ENCODE measurements at places on chromosomes 7 and 10.

GRCh38 chr7:24325708-24326107, 41.7 kb downstream of the NPY start:
- no peak for DNase-seq

DNA sequence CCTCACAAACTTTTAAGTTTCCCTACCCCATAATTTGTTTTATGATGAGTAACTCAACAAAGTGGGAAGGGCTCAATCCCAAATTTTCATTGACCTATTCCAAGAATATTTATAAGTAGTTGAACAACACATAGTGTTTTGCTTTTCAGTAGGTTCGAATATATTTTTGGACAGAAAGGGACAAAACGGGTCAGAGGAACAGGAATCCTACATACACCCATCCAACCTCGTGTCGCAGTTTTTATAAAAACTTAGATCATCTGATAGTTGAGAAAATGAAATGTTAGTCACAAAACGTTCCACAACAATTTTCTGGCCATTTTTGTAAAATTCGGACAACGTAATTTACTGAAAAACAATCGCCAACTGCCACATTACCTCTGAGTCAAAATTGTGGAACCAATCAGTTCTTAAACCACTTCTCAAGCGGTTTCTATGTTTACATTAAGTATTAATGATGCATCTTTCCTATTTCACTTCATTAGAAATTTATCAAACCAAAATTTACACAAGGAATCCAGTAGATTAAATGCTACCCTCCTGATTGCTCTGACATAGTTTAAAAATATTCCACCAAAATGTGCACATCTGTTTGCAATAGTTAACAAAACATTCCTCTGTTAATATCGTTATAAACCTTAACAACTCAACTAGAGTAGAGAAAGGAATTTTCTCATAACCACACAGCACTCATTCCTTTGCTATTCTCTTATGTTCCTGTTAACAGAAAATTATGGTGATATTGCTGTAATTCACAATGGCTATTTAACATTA, 6.3 kb downstream of the WNT16 start:
- DNase-seq: no peak

- no peak for DNase-seq
Measured at GRCh38 chr7:157487046-157487770, 150.4 kb downstream of the DNAJB6 start.

- DNase-seq: no peak
Measured at GRCh38 chr10:124168991-124169802, 75.8 kb upstream of the CHST15 start.

DNA sequence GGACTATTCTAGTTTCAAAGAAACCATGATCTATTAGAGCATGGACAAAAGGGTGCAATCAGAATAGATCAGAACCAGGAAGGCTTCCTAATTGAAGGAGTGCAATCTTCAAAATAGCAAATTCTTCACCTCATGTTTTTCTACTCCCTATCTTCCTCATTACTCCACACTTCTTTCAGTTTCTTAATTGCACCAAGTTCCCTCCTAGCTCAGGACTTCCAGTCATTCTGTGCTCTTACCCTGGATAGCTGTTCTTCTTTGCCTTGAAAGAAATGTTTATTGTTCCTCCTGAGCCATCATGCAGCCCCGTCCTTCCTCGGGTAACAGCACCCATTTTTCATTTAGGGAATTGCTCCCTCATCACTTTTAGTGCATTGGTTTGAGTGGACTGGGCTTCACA, 23.1 kb downstream of the TRPV5 start:
- DNase-seq: no peak

GRCh38 chr10:46035923-46036849, 5.8 kb upstream of the NCOA4 start:
- DNase-seq: peak; percentile 64

DNA sequence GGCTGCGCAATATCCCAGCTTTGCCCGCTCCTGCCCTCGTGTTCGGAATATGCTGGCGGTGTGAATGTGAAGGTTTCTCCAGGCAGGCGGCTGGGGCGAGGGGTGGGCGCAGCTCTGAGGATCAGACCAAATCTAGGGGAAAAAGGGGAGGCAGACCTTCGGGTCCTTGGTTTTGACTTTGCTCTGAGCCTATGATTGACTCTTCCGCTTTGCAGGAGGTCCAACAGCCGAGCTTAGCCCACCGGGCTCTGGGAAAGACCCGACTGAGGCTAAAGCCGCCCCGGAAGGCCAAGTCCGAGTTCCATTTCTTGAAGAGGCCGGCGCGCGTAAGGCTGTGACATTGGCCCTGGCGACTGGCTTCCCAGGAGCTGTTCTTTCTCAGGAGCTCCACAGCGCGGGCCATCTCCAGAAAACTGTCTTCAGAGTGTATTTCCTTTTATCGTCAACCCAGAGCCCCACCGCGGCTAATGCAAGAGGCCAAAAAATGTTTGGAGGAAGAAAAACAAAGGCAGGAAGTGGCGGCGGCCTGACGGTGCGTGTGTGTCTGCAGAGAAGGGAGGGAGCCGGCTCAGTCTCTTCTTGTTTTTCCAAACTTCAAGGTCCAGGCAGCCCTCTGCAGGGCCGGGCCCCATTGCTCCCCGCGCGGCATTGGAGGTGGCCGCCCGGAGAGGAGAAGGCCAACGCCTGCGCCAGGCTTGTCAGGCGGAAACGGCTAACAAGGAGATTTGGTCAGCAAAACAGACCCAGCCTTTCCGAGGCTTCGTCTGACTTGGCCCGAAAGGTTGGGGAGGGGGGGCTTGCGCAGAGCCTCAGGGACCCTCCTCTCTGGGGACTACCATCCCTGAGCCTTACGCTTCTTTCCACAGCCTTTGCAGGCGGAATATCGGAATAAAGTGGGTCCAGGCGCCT, 3.6 kb upstream of the HOXA11 start:
- DNase-seq: peak; percentile 80

- no peak for DNase-seq
Measured at GRCh38 chr7:74455928-74456327, 2.2 kb downstream of the GTF2IRD1 start.

GRCh38 chr10:90865401-90865800, 6.4 kb upstream of the RPP30 start:
- DNase-seq: no peak

GRCh38 chr10:1638889-1639419, 98.4 kb downstream of the ADARB2 start:
- no peak for DNase-seq

- no peak for DNase-seq
Measured at GRCh38 chr10:132455441-132455971, 58.5 kb downstream of the PWWP2B start.

- DNase-seq: no peak
Measured at GRCh38 chr7:85160223-85160622, 26.6 kb downstream of the SEMA3D start.

GRCh38 chr7:133401225-133401624, 148.3 kb downstream of the EXOC4 start:
- no peak for DNase-seq

DNA sequence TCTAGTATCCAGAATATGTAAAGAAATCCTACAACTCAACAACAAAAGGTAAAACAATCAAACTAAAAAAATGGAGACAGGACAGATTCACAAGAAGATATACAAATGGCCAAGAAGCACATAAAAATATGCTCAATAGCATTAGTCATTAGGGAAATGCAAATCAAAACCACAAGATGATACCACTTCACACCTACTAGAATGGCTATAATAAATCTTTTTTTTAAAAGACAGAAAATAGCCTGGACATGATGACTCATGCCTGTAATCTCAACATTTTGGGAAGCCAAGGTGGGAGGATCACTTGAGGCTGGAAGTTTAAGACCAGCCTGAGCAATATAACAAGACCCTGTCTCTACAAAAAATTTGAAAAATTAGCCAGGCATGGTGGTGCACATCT, 27.9 kb upstream of the CHCHD3 start:
- DNase-seq: no peak

- DNase-seq: no peak
Measured at GRCh38 chr7:124440081-124440480, 325.5 kb downstream of the GPR37 start.

- DNase-seq: peak; percentile 81
Measured at GRCh38 chr10:24383681-24384106, 174.8 kb downstream of the KIAA1217 start.

DNA sequence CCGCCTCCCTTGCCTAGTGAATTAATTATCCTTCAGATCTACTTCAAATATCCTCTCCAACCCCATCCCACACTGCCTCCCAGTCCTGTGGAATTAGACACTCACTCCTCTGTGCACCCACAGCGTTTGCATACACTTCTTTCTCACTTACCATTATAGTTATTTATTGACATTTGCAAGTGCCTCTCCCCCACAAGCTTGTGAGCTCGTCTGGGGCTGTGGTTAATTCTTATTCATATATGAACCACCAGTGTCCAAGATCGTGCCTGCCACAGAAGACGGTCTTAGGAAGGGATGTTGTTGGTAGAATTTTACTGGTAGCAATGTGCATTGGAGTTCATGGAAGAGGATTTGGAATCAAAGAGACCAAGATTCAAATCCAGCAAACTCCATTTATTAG, 68.1 kb upstream of the AOAH start:
- DNase-seq: no peak

DNA sequence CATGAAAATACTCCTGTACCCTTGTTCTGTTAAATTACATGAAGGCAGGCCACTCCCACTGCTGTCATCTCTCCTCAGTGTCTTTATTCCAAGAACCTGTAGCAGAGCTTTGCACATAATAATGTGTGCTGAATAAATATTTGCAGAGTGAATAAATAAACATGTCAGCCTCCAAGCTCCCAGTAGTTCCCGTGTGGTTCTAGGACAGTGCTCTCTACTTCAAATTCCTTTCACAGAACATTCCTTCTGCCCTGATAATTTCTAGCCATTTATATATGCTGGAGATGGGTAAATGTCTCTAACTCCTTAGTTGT, 20.3 kb upstream of the HYAL4 start:
- DNase-seq: no peak

DNA sequence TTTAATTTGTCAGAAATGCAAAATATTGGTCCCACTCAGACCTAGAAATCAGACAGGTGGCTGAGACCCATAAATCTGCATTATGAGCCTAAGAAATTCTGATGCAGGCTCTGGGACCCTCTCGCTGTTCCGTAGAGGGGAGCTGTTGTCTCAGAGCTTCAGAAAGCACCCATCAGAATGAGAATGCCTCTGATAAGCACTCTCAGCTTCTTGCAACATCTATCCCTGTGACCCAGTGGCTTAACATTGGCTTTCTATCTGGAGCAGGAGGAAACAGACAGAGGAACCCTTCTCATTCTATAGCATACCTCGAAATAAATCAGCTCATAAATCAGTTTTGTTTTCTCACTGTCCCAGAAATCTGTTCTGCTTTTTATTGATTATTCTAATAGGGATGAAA, 184.6 kb upstream of the SP4 start:
- peak; percentile 58 for DNase-seq

DNA sequence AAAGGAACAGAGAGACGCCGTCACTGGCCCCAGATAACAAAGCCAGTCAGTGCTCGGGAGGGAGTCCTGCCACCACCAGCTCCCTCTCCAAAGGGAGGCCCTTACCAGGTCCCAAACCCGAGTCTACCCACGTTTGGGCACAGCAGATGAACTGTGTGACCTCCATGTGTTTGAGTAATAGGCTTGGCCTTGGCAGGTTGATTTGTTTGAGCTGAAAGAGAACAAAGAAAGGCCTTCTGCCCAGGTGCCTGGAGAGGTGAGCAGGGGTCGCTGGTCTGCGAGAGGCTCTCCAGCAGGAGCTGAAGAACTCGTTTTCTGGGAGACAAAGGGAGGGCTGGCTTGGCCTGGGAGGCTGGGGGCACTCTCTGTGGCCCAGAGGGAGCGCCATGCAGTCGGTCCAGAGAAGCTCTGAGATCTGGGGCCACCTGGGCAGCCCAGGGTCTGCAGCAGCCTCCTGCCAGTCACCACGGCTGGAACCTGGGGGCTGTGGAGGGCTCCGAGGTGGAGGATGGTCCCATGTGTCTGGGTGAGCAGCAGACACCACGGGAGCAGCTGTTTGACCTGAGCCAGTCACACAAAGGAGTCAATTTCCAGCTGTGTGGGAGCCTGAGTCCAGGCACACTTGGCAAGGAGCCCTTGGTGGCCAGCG, 99.7 kb downstream of the PAXIP1 start:
- peak; percentile 22 for DNase-seq

GRCh38 chr7:40267583-40267982, 132.8 kb downstream of the SUGCT start:
- DNase-seq: no peak

DNA sequence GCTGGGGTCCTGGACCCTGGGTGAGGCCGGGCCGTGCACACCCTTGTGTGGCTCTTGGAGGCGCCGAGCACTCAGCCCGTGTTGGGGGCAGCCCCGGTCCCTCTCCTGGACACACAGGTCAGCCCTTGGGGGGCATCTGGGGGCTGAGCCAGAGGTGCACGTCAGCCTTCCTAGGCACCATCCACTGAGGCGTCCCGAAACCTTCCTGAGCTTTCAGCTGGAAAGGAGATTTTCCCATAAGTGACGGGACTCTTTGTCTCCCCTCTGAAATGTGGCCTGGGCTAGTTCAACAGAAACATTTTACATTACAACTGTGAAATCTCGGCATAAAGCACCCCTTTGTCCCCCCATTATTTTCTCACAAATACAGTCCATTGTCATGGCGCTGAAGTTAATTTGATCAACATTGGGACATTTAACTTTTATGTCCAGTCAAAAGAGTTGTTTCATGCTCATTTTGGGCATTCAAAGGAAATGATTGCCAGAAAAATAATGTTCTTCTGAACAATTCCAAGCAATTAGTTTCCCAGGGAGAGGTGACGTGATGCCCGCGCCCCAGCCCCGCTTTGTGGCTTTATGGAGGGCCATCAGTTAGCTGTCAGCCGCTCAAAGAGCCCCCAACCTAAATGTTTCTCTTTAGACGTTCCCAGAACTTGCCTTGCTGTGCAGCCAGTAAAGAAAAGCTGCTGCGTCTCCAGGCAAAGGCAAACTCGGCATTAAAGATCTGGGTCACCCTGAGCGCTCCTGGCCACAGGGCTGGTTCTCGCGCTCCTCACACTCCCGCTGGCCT, 70.8 kb downstream of the NKX6-2 start:
- DNase-seq: no peak

DNA sequence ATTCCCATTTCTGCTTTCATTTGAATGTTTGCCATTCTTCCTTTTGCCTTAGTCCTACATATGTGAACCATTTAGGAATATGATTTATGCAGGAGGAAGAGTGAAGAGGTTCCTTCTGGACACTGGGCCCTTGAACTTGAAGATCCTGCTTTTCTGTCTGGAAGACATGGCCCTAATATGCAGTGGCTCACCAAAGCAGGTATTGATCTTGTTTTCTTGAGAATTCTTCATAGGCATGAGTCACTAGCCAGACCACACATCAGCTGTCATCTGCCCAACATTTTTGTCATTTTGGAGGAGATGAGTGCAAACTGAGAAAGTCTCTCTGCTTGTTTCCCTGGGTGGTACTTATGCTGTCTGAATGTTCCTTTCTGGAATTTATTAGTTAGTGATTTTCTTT, 382.6 kb downstream of the LRMDA start:
- DNase-seq: no peak

DNA sequence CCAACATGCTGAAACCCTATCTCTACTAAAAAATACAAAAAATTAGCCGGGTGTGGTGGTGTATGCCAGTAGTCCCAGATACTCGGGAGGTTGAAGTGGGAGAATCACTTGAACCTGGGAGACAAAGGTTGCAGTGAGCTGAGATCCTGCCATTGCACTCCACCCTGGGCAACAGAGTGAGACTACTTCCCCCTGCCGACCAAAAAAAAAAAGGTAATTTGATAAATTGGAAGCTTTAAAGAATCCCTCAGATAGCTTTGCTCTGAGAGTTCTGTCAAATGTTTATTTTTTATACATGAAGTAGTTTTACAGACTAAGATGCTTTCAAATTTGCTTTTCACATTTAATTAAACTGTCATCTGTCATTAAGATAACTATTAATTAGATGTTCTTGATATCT, 563.3 kb upstream of the LRRTM3 start:
- DNase-seq: no peak

- DNase-seq: no peak
Measured at GRCh38 chr7:106448346-106448991, 163.7 kb upstream of the NAMPT start.

Data from H7 (cell line).